Right ventricle myocardium inferior (tissue), 1 donor: ENCODE measurements at places on chromosomes 1 and 21. TPM values are rescaled to one million over a fixed set of nuclear protein-coding genes. Genes with fewer than 3 reads are reported as not detected.

The OVAAL gene
- total RNA-seq: 2.0 TPM

The S100A7A gene
- not detected for total RNA-seq

The ELF3 gene
- 0.54 TPM for total RNA-seq

The GPN2 gene
- total RNA-seq: 14.9 TPM
